ENCODE measurements at places on chromosomes 12 and 14.

DNA sequence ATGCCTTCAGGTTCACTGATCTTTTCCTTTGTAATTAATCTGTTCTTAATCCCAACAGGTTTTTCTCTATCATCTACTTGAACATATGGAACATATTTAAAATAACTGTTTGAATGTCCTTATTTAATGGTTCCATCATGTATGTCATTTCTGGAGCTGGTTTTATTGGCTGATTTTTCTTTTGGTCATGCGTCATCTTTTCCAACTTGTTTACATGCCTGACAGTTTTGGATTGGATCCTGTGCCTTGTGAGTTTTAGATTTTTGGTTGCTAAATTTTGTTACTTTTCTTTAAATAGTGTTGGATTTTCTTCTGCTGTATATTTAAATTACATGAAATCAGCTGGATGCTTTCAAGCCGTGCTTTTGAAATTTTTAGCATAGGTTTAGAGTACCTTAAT, 237.3 kb upstream of the DAAM1 start:
- DNase-seq: no peak

DNA sequence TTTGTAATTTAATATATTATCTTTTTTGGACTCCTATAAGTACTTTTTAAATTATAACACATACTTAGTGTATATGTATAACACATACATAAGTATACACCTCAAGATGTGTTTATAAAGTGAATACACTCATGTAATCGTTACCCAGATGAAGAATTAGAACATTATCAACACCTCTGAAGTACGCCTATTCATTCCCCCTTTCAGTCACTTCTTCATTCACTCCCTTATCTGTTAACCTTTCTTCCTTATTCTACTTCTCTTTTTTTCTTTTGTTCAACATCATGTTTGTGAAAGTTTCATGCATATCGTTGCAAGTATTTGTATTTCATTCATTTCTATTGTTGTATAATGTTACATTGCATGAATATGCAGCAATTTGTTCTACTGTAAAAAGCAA, 98.5 kb downstream of the ARID2 start:
- no peak for DNase-seq

- no peak for DNase-seq
Observed at GRCh38 chr14:88388741-88389282, 3.4 kb downstream of the SPATA7 start.

DNA sequence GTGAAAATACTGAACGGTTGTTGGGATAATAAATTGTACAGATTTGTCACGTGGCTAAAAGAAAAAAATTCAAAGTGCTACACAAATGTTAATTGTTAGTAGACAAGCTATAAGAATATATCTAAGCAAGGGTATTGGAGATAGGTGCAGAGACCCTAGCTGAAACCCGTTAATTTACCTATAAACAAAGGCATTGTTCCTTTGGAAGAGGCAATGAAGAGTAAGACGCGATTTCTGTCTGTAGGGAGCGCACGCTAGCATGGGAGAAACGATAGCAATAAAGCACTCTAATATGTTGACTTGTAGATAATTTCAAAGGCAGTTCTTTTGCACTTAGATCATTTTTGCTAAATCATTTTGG, 565 bp downstream of the CCDC77 start:
- DNase-seq: peak; percentile 15

- DNase-seq: no peak
Observed at GRCh38 chr14:21822109-21822508, 148.5 kb upstream of the OR4E1 start.

DNA sequence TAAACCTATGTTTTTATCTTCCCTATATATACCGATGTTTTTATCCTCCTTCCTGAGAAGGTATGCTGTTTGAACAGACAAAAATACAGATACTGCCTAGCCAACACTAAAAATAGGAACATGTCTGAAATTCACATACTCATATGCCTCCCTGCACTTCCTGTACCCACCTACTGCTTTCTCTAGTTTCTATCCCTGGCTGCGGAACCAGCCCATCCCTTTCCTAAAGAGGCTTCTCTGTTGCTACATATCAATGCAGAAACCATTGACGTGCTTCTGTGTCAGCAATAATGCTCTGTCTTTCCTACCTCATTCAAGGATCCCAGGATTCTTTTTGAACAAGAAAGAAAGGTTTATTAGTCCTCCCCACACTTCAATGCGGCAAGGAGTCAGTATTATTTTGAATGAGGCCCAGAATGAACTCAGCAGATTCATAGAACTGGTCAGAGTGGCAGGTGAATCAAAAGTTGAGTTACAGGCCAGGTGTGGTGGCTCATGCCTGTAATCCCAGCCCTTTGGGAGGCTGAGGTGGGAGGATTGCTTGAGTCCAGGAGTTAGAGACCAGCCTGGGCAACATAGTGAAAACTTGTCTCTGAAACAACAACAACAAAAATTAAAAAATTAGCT, 67.8 kb upstream of the NAP1L1 start:
- DNase-seq: no peak

- DNase-seq: peak; percentile 18
Observed at GRCh38 chr12:51721282-51721940, 127.1 kb downstream of the FIGNL2 start.

DNA sequence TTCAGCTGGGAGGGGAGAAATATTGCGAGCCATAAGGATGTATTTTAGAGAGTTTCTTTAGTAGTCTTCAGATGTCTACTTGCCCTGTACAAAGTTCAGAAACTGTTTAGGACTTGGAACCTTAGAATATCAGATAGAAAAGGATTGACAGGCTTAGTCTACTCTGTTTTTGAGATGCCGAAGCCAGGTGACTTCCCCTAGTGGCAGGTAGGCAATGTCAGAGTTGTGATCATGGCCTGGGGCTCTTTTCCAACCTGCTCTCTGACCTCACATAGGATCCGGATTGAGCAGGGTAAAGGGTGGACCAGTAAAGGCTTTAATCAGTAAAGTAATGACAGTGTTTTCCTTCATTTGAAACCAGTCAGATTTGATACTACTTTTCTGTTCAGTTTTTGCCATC, 59.6 kb downstream of the PRKCH start:
- no peak for DNase-seq

DNA sequence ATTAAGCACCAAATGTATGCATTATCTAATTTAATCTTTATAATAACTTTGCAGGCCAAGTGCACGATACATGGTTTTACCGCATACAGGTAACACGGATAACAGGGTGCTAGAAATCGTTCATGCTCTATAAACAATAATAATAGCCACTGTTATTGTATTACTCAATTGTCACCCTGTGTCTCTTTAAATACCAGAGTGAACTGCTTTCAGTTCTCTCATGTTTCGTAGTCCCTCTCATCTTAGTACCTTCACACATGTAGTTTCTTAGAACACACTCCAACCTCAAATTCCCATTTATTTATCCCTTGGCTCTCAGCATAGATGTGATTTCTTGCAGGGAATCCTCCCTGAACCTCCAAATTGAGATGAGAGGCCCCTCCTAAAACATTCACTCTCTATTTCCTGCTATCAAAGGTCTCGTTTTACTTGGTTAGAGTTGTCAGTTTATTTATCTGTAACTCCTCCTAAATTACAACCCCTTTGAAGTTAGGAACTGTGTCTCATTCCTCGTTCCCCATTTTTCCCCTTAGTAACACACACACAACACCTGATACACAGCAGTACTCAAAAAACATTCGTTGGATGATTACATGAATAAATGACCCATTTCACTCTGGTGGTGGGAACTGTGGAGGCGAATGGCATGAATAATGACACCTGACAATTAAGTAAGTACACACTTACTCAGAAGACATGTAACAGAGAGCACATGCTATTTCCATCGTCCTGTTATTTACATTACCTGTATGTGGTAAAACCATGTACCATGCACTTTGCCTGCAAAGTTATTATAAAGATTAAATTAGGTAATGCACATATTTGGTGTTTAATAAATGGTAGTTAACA, 134.6 kb downstream of the BTG1 start:
- no peak for DNase-seq

DNA sequence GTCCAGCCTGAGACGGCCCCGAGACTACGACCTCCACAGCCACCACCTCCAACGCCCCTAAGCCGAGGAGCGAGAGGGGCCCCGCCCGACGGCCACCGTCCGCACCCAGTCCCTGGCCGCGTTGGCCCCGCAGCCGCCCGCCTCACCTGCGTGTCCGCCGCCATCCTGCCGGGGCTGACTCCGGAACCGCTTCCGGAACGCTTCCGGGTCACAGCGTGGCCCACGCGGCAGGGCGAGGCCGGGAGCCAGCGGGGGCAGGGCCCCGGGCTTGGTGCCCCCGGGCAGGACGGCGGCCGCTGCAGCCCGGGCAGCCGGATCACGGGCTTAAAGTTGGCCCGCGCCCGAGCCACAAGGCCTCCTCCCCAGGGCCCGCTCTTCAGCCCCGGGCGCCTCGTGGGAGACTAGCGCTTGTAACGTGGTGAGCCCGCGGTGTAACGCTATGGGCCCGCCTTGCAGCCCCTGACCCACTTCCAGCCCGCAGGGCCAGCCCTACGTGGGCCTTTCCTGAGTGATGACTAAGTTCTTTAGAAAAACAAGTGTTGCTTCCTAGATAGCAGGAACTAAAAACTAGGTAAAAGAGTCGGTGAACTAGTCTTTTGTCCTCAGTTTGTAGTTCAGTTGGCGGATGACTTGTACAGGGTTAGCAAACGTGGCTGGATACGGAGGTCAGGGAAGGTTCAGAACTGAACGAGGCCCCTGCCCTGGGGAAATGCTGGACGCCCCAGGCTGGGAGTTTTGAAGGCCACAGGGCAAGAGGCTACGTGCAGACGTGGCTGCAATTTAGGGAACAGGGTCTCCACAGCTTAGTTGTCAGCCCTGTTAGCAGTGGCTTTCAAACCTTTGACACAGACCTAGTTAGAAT, at the start of gene GCN1:
Gene GCN1, minus strand, starts transcription at position 182 of the 862 bp plus-strand sequence. Its CDS starts 18 bp downstream, at position 164.
- peak; percentile 76 for DNase-seq

DNA sequence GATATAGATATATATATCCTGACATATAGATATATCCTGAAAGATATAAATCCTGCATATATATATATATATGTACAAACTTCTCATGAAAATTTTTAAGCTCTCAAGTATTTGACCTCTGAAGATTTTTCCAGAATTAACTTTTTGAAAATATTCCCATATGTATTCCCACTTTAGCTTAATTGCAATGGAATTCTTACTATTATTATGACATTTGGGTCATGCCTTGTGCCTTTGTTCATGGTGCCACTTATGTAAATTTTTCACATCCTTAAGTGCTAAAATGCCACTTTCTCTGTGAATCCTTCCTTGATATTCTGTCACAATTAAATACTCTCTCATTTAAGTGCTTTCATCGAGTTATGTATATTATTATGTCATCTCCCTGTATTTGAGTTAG, 398.2 kb upstream of the SEL1L start:
- DNase-seq: no peak

GRCh38 chr12:30928356-30929244, 2.1 kb downstream of the TSPAN11 start:
- no peak for DNase-seq
